CD4-positive, alpha-beta T cell (primary cell): ENCODE measurements at places on chromosomes 13 and 19.

GRCh38 chr13:94972262-94972661 lies 259.9 kb upstream of the SOX21 start:
- peaks cover 16% of the 10 kb centered on the region for H3K27me3 ChIP-seq
- no peak overlapping the region for H3K27ac ChIP-seq
- no peak for DNase-seq
- H3K4me3 ChIP-seq = no peak overlapping the region
- peaks cover 6% of the 10 kb centered on the region for H3K4me1 ChIP-seq
- no peaks in the 10 kb centered on the region for H3K36me3 ChIP-seq

DNA sequence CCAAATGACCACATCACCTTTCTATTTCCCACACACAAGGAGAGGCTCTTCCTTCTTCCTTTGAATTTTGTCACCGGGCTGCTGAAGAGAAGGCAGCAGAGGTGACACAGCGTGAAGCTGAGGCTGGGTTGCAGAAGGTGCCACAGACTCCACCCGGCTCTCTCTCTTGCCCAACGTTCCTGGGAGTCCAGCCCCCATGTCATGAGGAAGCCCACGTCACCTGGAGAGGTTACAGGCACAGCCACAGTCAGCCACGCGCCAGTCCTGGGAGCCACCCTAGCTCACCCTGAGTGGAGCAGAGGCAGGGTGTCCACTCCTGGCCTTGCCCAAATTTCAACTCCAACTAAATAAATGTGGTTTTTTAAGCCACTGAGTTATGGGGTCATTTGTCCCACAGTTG lies 4.8 kb upstream of the TMEM255B start:
- H3K4me1 ChIP-seq = peaks cover 7% of the 10 kb centered on the region
- no peak overlapping the region for H3K4me3 ChIP-seq
- H3K27ac ChIP-seq = no peak overlapping the region

DNA sequence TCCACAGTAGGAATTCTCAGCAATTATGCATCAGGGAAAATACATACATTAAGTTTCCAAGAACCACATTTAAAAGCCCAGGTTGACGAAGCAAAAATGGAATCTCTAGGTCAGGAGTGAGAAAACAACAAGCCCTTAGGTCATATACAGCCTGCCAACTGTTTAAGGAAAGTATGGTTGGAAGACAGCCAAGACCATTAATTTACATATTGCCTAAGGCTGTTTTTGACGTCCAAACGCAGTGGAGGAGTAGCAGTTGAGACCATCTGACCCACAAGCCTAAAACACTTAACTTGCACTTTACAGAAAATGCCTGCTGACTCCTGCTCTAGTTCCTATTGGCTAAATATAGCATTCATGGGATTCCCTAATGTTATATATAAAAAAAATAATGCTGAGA lies 299.0 kb downstream of the ITGBL1 start:
- no peak for DNase-seq
- H3K27ac ChIP-seq = no peak overlapping the region
- no peaks in the 10 kb centered on the region for H3K27me3 ChIP-seq
- no peak overlapping the region for H3K4me3 ChIP-seq
- H3K36me3 ChIP-seq = no peaks in the 10 kb centered on the region
- H3K4me1 ChIP-seq = no peaks in the 10 kb centered on the region

GRCh38 chr13:94711561-94712286 lies 621 bp downstream of the SOX21 start:
- H3K4me3 ChIP-seq = no peak overlapping the region
- H3K27me3 ChIP-seq = peaks cover 86% of the 10 kb centered on the region
- H3K4me1 ChIP-seq = peaks cover 30% of the 10 kb centered on the region
- no peak for DNase-seq
- no peak overlapping the region for H3K27ac ChIP-seq
- H3K36me3 ChIP-seq = no peaks in the 10 kb centered on the region

GRCh38 chr13:66965181-66965580 lies 265.0 kb downstream of the PCDH9 start:
- no peaks in the 10 kb centered on the region for H3K36me3 ChIP-seq
- no peak for DNase-seq
- no peaks in the 10 kb centered on the region for H3K4me1 ChIP-seq
- no peaks in the 10 kb centered on the region for H3K27me3 ChIP-seq
- no peak overlapping the region for H3K27ac ChIP-seq
- H3K4me3 ChIP-seq = no peak overlapping the region

GRCh38 chr13:90919153-90919552 lies 428.3 kb upstream of the MIR17HG start:
- no peaks in the 10 kb centered on the region for H3K36me3 ChIP-seq
- DNase-seq = no peak
- no peak overlapping the region for H3K27ac ChIP-seq
- H3K4me3 ChIP-seq = no peak overlapping the region
